CD4-positive, alpha-beta T cell treated with Interleukin-6 for 4 hours (primary cell): ENCODE measurements at places on chromosomes 4 and X.

DNA sequence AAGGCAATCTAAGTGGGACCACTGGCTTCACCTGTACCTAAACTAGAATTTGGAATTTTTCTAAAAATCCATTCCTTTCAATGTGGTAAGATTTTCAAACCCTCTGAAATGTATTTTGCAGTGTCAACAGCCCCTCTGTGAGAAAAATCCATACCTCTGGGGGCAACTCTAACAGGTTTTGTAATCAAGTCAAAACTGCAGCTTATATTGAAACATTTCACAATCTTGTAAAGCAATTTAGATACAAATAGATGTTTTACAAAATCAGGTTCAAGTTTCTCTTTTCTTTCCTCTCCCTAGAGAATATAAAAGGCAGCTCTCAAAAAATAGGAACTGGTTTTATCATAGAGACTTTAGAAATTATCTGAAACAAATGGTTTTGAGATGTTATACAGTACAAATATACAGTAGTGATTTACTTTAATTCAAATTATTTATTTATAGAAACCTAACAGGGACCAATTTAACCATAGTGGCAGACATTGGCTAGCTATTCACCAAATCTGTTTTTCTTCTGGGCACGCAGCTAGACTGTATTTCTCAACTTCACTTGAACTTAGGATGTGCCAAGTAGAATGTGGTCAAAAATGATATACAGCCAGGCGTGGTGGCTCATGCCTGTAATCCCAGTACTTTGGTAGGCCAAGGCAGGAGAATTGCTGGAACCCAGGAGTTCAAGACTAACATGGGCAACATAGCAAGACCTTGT is 36.3 kb upstream of the SPINK2 start:
- no peak for DNase-seq

DNA sequence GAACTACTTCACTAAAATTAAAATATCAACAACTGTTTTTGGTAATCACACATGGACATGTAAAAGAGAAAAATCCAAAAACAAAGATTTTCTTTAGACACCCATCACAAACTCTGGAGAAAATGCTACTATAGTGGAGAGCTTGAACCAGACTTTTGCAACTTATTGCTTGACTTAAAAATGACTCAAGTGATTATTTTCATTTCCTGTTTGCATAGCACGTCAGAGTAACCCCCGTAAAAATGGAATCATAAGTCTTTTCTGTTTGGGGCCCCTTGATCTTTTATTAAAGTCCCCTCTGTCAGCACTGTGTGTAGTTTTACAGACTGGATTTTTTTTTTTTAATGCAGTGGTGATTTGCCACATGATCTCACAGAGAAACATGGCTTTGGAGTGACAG is 79.5 kb downstream of the PRKG2 start:
- DNase-seq = no peak

GRCh38 chrX:1581132-1581531 is 10.3 kb upstream of the AKAP17A start:
- peak; percentile 79 for DNase-seq

DNA sequence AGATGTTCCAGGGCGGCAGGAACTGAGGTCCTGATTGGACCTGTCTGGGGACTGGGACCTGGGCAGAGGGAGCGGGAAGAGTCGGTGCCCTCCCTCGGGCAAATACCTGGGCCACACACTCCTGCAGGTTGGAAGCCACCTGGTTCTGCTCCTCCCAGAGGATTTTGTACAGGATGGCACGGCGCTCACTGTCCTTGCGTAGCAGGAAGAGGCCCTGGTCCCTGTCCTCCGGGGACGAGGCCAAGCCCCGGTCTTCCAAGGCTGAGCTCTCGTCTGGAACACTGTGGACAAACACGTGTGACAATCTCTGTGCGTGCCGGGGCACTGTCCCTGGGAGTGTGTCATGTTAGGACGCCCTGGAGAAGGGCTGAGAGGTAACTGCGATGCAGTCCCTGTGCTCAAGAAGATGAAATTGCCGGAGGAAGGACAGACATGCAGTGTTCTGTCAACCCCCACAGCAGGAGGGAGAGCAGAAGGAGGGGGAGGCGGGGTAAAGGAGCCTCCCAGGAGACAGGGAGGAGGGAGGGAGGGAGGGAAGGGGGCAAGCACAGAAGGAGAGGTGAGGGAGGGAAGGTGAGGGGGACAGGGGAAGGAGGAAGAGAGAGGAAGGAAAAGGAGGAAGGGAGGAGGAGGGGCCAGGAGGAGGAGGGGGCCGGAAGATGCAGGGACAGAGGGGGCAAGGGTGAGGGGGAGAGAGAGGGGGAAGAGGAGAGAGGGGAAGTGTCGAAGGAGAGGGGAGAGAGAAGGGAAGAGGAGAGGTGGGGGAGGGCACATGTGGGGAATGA is 29.0 kb downstream of the PDHA1 start:
- peak; percentile 16 for DNase-seq

GRCh38 chrX:39726771-39727170 is 371.0 kb downstream of the BCOR start:
- DNase-seq = no peak

DNA sequence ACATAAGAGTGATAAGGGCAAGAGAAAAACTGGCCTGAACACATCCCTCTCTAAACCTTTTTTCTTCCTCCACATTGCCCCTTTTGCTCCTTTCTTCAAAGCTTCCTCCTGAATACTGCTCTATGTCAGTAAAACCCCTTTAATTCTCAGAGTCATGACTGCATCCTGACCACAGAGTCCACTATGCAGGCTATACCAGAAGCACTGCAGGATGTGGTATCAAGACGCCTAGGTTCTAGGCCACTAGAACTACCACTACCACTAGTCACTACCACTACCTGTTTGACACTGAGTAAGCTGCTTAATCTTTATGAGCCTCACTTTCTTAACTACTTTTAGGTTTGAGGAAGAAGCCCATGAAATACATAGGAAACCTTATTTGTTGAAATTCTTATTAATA is 38.7 kb downstream of the ARHGEF9 start:
- peak; percentile 15 for DNase-seq

- DNase-seq = peak; percentile 62
Observed at GRCh38 chr4:109588176-109588575, 28.1 kb downstream of the MCUB start.
